ELF-1 (cell line): ENCODE measurements at places on chromosomes 16 and 17.
A peak's percentile ranks its signal among the peaks of the same experiment; 100 is the strongest.

- no peak for DNase-seq
Observed at GRCh38 chr17:16442141-16442540, 26.8 kb downstream of the TRPV2 start.

DNA sequence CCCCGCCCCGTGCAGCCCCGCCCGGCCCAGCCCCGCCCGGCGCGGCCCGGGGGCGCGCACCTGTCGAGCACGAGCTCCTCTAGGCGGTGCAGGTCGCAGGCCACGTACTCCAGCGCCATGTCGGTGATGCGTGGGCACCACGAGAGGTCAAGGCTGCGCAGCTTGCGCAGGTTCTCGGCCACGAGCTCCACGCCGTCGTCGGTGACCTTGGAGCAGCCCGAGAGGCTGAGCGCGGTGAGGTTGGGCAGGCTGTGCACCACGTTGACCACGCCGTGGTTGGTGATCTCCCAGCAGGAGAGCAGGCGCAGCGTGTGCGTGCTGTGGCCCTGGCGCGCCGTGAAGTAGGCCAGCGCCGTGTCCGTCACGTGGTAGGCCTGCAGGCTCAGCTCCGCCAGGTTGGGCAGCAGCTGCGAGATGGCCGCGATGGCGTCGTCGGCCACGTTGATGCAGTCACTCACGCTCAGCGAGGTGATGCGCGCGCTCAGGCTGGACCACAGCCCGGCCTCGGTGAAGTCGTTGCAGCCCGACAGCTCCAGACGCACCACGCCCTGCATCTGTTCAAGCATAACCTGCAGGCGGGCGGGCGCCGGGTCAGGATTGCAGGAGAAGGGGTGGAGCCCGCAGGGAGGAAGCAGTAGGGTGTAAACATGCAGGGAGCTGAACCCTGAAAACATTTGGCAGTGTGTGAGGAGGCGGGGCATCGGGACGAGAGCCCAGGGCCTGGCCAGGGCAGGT is 5.3 kb upstream of the WDR24 start:
- DNase-seq: no peak

GRCh38 chr17:332558-333322 is 19.9 kb downstream of the RPH3AL start:
- peak; percentile 59 for DNase-seq

GRCh38 chr16:57754354-57755060 is 18.9 kb downstream of the KATNB1 start:
- no peak for DNase-seq

GRCh38 chr16:74281300-74281699 is 15.3 kb upstream of the PSMD7 start:
- DNase-seq: peak; percentile 39

DNA sequence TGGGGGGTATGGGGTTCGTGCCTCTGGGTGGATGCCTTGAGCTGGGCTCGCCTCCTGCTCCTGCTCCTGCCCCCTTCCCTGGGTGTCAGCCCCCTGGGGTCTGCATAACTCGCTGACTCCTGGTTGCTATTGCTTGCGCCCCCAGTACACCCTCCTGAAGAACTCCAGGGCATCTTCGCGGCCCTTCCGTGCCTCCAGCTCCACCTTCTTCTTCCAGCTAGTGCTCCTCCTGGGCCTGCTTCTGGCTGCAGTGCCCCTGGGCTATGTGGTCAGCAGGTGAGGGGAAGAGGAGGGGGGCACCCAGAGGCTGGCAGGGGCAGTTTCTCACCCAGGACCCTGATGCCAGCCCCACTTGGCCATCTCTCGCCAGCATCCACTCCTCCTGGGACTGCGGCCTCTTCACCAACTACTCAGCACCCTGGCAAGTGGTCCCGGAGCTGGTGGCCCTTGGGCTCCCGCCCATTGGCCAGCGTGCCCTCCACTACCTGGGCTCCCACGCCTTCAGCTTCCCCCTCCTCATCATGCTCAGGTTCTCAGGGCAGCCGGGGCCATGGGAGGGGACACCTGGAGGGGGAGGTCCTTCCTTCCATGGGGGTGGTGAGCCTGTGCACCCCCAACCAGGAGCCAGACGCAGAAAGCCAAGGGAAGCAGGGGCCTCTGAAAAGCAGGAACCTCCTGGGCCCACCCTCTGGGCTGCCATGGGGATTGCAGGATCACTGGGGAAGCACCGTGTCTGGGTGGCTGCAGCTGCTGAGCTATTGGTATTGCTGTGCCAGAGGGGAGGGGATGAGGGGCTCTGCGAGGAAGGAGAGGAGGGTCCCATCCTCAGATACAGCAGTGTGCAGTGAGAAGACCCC is 7.8 kb upstream of the C17orf99 start:
- no peak for DNase-seq

GRCh38 chr17:32609085-32609484 is 122.3 kb downstream of the CDK5R1 start:
- DNase-seq: no peak

GRCh38 chr17:41184480-41184961 is at the start of gene KRTAP4-1:
TSS of gene KRTAP4-1 (minus strand) at chr17:41184911. CDS start at chr17:41184854, 57 bp downstream.
- DNase-seq: no peak

- peak; percentile 67 for DNase-seq
Observed at GRCh38 chr17:47789611-47790561, 31.7 kb downstream of the OSBPL7 start.

- DNase-seq: no peak
Observed at GRCh38 chr17:62821189-62822079, 13.3 kb upstream of the MARCHF10 start.

GRCh38 chr16:66976746-66977145 is 11.6 kb upstream of the CES4A start:
- DNase-seq: no peak

GRCh38 chr16:52446080-52446479 is 100.9 kb downstream of the TOX3 start:
- no peak for DNase-seq

GRCh38 chr17:81403671-81404534 is 8.6 kb downstream of the BAHCC1 start:
- no peak for DNase-seq
